H1 (cell line): ENCODE measurements at places on chromosomes 1 and 21.
A peak's percentile ranks its signal among the peaks of the same experiment; 100 is the strongest.

GRCh38 chr1:154934358-154934948 lies 2.1 kb downstream of the PMVK start:
- no peak overlapping the region for H3K4me3 ChIP-seq
- DNase-seq = no peak
- no peaks in the 10 kb centered on the region for H3K27me3 ChIP-seq
- H3K36me3 ChIP-seq = no peaks in the 10 kb centered on the region

- no peak overlapping the region for H3K27ac ChIP-seq
- H3K27me3 ChIP-seq = no peaks in the 10 kb centered on the region
- no peak overlapping the region for H3K4me3 ChIP-seq
- no peaks in the 10 kb centered on the region for H3K4me1 ChIP-seq
These were observed 17.2 kb upstream of the SLAMF6 start for GRCh38 chr1:160539990-160540858.

DNA sequence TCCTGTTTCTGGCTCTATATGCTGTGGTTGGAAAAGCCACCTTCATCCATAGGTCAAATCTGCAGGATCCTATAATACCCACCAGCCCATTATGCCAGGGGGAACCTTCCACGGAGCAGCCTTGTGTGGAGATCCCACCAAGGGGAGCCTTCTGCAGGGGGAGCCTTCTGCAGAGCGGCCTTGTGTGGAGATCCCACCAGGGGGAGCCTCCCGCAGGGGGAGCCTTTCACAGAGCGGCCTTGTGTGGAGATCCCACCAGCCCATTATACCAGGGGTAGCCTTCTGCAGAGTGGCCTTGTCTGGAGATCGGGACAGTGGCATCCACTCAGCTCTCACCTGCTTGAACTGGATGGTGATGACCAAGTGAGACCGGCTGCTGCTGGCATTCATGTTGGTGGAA lies 85.3 kb downstream of the SCCPDH start:
- H3K36me3 ChIP-seq = no peaks in the 10 kb centered on the region
- DNase-seq = no peak
- no peaks in the 10 kb centered on the region for H3K27me3 ChIP-seq
- H3K27ac ChIP-seq = no peak overlapping the region

DNA sequence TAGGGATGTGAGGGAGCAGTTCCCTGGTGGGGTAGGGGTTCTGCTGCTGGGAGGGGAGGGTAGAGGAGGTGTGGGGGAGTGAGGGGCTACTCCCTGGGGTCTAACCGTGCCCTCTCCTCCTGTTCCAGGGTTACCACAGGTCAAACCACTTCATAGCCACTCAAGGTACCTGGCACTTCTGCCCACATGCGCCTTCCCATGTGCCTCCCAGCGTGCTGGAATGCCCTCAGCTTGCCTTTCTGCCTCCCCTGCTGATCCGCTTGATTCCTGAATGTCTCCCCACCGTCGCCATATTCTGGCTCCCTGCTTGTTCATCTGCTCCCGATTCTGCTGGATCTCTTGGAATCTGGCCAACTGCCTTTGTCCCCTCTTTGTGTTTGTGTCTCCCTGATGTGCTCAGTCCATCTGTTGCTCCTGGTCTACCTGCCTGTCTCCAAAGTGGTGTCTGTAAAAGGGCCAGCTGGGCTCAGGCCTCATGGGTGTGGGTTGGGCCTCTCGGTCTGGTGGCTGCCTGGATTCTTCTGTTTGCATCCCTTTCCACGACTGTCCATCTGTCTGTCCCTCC lies 74.4 kb downstream of the PTPRU start:
- no peaks in the 10 kb centered on the region for H3K27me3 ChIP-seq
- no peak overlapping the region for H3K27ac ChIP-seq
- no peak overlapping the region for H3K4me3 ChIP-seq
- no peaks in the 10 kb centered on the region for H3K4me1 ChIP-seq
- H3K36me3 ChIP-seq = peaks cover 7% of the 10 kb centered on the region

DNA sequence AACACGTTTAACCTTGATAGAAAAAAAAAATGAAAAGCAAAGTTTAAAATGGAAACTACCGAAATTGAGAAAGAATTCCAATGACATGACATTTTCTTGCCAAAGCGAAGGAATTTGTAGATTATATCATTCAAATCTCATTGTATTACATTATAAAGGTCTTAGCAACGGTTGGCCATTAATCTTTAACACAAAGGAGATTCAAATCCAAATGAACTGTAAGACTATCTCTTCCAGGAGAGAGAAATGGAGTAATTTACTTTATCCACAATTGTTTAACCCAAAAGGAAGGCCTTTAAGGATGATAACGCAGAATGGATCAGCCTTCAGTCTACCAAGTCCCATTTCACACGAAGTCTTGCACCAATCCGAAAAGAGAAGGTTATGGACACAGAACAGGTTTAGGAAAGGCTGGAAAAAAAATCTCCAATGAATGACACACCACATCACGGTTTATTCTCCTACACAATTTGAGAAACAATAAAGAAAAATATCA lies 1.5 kb downstream of the ENAH start:
- H3K4me1 ChIP-seq = peaks cover 3% of the 10 kb centered on the region; the same call in 1 of the 2 replicates
- DNase-seq = no peak
- H3K27ac ChIP-seq = no peak overlapping the region
- H3K4me3 ChIP-seq = peak overlapping the region; percentile 98
- H3K27me3 ChIP-seq = no peaks in the 10 kb centered on the region

DNA sequence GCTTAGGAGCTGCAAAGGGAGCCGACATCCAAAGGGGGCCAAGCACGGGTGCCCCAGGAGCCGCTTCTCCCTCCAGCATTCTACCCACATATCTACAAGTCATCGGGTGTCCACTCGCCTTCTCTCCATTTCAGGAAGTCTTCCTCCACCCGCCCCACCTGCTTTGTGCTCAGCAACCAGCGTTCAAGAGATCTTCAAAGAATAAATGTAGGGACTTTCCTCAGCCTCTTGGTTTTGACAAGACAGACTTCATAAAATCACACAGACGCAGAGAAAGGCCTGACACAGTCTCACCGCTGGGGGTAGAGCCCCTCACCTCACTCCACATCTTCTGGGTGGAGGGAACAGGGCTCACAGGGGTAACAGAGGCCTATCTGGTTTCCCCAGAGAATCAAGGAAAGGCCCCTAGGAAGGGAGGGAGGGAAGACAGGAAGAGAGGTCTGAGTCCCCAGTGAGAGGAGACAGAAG lies 49.5 kb downstream of the SSBP3 start:
- DNase-seq = no peak
- H3K36me3 ChIP-seq = no peaks in the 10 kb centered on the region
- H3K4me3 ChIP-seq = no peak overlapping the region

DNA sequence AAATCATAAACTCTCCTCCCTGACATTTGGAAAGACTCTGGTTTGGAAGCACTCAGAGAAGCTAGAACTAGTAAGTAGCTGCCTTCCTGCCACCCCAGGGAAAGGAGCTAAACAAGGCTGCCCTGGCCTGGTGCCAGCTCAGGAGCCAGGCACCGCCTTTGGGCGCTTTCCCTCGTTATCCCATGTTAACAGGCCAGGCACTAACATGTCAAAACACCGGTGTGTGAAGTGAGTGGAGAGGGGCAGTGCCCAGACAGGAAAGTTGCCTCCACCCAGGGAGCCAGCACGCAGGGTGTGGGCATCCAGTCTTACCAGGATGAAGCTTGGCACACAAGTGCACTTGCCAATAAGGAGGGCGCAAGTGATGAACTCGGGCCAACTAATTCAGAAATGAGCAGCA lies 346.8 kb downstream of the RRAGC start:
- H3K4me1 ChIP-seq = peaks cover 8% of the 10 kb centered on the region
- no peak for DNase-seq
- H3K4me3 ChIP-seq = no peak overlapping the region
- no peaks in the 10 kb centered on the region for H3K36me3 ChIP-seq

- no peak overlapping the region for H3K4me3 ChIP-seq
- no peaks in the 10 kb centered on the region for H3K36me3 ChIP-seq
- H3K27ac ChIP-seq = no peak overlapping the region
- H3K27me3 ChIP-seq = no peaks in the 10 kb centered on the region
- no peaks in the 10 kb centered on the region for H3K4me1 ChIP-seq
- no peak for DNase-seq
These were observed 16.0 kb downstream of the EVI5 start for GRCh38 chr1:92768915-92769314.

DNA sequence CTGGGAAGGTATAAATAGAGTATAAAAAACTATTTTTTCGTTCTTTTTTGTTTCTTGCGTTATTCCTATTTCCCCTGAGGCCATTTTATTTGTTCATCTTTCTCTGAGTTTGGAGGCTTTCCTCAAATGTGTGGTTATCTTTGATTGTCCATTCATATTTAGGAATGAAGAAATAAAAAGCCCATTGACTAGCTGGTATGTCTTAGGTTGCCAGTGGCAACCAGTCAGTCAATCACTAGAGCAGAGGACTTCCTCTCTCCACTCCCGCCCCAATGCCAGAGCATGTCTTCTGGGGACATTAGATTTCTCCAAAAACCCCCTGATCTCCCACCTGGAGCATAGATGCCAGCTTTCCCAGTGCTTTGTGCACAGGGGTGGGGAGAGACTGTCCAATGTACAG lies 20.7 kb upstream of the FOXE3 start:
- DNase-seq = no peak
- no peak overlapping the region for H3K27ac ChIP-seq
- H3K4me3 ChIP-seq = no peak overlapping the region

DNA sequence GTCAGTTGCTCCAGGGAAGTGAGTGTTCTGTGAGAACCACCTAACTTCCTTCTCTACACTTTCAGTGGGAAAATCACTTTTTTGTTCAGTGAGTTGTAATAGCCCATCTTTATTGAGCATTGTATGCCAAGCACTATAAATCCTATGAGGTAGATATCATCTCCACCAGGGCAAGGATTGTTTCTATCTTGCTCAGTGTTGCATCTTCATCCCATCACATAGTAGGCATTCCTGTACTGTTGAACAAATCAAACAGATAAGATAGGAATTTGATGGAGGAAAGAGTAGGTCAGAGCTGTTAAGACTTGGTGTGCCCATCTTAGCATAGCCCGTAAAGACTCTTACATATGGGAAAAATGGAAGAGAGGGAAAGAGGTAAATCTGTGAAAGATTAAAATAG lies 2.9 kb upstream of the PIGV start:
- DNase-seq = no peak
- H3K4me1 ChIP-seq = peaks cover 7% of the 10 kb centered on the region; the same call in 1 of the 2 replicates
- peaks cover 23% of the 10 kb centered on the region for H3K36me3 ChIP-seq
- no peak overlapping the region for H3K4me3 ChIP-seq

GRCh38 chr1:113617438-113618141 lies 141.7 kb downstream of the PHTF1 start:
- no peak overlapping the region for H3K27ac ChIP-seq
- no peaks in the 10 kb centered on the region for H3K27me3 ChIP-seq
- H3K36me3 ChIP-seq = no peaks in the 10 kb centered on the region

DNA sequence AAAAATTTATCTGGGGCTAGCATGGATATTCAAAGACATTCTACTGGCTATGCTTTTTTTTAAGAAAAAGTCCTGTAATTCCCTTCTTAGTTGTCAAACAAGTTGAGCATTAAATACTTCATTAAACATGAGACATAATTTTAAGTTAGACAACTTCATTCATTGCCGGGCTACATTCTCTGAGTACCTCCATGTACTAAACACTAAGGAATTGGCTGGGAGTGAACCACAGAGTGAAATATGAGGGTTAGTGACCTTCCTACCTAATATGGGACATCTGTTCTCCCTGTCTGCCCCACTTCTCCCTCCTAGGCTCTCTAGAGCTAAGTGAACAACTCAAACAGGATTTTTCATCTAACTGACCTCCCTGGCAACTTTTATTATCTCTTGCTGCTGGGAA lies 370.4 kb downstream of the VAV3 start:
- no peaks in the 10 kb centered on the region for H3K27me3 ChIP-seq
- no peak overlapping the region for H3K4me3 ChIP-seq
- H3K27ac ChIP-seq = no peak overlapping the region
- no peak for DNase-seq

- no peak overlapping the region for H3K27ac ChIP-seq
- H3K36me3 ChIP-seq = no peaks in the 10 kb centered on the region
- peak; percentile 76 for DNase-seq
- H3K4me3 ChIP-seq = no peak overlapping the region
- H3K27me3 ChIP-seq = no peaks in the 10 kb centered on the region
- peaks cover 6% of the 10 kb centered on the region; the same call in 1 of the 2 replicates for H3K4me1 ChIP-seq
These were observed 11.1 kb downstream of the ADPRS start for GRCh38 chr1:36099681-36100341.

DNA sequence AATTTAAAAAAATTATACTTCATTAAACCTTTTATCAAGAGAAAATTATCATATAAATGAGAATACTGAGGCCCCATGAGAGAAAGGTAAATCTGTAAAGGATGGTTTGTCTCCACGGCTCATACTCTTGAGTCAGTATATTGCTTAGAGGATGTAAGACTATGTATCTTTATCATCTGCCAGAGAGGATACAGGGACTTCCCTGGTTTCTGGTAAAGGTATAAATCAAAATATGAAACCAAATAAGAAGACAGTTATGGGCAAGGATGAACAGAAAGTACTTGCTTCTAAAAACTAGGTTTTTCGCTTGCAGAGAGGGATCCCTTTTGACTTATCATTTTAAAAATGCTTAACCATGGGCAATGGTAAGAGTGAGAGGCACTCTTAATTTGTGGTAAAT lies 112.4 kb downstream of the POU2F1 start:
- H3K4me1 ChIP-seq = no peaks in the 10 kb centered on the region
- peaks cover 13% of the 10 kb centered on the region; the same call in 1 of the 2 replicates for H3K36me3 ChIP-seq
- no peaks in the 10 kb centered on the region for H3K27me3 ChIP-seq
- DNase-seq = no peak

DNA sequence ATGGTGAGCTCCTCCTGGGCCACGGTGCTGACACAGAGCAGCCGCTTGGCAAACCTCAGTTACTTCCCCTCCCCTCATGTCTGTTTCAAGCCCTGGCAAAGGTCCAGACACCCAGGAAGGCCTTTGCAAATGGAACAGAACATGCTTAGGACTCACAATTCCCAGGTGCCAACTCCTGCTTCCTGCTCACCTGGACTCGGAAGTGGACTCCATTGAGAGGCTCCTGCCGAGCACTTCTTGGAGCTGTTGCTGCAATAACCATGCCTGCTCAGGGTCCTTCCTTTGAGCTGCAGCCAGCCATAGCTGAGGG lies 10.7 kb downstream of the DCST2 start:
- H3K36me3 ChIP-seq = no peaks in the 10 kb centered on the region
- DNase-seq = no peak
- H3K27ac ChIP-seq = no peak overlapping the region
- peaks cover 3% of the 10 kb centered on the region; the same call in 1 of the 2 replicates for H3K27me3 ChIP-seq

- no peak overlapping the region for H3K27ac ChIP-seq
- no peak overlapping the region for H3K4me3 ChIP-seq
- H3K27me3 ChIP-seq = no peaks in the 10 kb centered on the region
These were observed 44.5 kb upstream of the DISP3 start for GRCh38 chr1:11434501-11434900.

DNA sequence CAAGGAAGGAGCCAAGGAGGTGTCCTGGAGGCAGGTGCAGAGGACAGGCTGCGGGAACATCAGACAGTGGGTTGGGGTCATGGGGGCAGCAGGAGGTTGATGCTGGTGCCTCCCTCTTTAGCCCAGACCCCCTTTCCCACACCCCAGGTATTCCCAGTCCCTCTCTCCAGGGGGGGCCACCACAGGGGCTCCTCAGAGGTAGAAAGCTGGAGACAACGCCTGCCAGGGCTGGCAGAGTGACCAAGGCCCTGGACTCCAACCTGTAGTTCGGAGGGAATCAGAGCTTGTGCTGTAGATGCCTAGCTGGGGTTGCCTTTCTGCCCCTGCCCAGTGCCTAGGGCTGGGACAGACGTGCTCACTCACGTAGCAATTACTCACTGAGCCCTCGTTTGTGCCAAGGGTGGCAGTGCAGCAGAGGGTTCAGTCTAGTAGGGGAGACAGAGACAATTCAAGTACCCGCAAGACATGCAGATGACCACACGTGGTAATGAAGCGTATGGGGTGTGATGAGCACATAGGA lies 148.2 kb downstream of the PTPRU start:
- H3K27ac ChIP-seq = no peak overlapping the region
- H3K4me3 ChIP-seq = no peak overlapping the region
- H3K4me1 ChIP-seq = no peaks in the 10 kb centered on the region
